Esophagus muscularis mucosa (tissue), 4 donors: ENCODE measurements at places on chromosomes 3 and 15. TPM values are rescaled to one million over a fixed set of nuclear protein-coding genes. Genes with fewer than 3 reads are reported as not detected.

GRCh38 chr15:57330619-57331340, 45.5 kb upstream of the CGNL1 start:
- no peak for DNase-seq

- no peak for DNase-seq
These were observed 171.0 kb downstream of the FNDC3B start for GRCh38 chr3:172210355-172210754.

DUOXA2 gene
- not detected for total RNA-seq

- DNase-seq = no peak
These were observed 131.1 kb upstream of the NSMCE3 start for GRCh38 chr15:29400701-29401100.

DNA sequence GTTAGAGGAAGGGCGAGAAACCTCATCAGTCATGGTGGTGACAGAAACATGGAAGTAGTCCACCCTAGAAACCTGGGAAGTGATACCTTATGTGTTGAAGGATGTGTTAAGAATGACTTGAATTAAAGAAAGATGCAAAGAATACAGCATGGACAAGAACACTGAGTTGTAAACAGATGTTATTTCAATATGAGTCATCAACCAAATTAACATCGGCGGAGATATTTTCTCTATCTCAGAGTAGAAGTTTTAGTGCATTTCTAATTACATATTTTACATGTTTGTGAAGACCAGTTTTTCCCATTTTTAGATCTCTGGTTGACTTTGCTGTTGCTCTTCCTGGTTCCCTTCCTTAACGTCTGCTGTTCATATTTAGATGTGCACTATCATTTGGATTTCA, 268.8 kb upstream of the TBL1XR1 start:
- no peak for DNase-seq

DPPA4 gene
- total RNA-seq = not detected

DNA sequence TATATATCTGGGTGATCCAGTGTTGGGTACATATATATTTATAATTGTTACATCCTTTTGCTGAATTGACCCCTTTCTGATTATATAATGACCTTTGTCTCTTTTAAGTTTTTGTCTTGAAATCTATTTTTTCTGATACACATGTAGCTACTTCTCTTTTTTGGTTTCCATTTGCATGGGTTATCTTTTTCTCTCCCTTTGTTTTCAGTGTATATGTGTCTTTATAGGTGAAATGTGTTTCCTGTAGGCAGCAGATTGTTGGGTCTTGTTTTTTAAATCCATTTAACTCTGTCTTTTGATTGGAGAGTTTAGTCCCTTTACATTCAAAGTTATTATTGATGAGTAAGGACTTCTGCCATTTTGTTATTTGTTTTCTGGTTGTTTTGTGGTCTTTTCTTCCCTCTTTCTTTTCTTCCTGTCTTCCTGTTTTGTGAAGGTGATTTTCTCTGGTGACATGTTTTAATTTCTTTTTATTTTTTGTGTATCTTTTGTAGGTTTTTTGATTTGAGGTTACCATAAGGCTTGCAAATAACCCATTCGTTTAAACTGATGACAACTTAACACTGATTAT, 56.8 kb downstream of the STARD9 start:
- DNase-seq = no peak

DNA sequence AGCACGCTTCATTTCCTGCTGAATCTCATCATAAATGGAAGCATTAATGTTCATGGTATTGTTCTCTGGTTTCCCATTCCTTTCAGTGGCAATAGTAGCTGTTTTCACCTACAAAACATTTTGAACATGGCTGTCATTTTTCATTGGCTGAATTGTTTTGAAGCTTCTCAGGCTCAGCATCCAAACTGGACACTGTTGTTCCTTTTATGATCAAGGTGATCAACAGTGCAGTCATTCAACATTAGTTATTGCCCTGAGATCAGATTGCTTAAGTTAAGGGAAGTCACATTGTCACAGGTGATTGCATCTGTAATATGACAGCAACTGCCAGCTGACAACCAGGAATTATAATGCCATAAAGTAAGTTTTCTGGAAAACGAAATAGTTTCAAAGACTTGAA, 46.9 kb downstream of the SATB1 start:
- no peak for DNase-seq

GRCh38 chr3:178823591-178824246, 247.9 kb downstream of the ZMAT3 start:
- no peak for DNase-seq

DNA sequence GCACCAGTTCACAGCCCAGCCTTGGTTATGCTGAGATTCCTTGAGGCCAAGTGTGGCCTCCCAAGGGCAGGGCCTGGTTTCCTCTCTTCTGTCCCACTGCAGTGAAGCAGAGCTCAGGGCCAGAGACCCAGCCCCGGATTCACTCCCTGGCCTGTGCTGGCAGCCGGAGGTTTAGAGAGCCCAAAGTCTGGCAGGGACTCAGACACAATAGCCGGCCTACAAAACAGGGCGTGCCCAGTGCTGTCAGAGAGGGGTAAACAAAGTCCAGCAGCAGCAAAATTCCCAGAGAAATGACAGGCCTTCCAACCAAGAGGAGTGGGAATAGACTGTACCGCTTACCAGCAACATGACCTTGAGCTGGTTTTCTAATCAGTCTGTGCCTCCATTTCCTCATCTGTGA, 14.0 kb downstream of the VIPR1 start:
- DNase-seq = no peak

DNA sequence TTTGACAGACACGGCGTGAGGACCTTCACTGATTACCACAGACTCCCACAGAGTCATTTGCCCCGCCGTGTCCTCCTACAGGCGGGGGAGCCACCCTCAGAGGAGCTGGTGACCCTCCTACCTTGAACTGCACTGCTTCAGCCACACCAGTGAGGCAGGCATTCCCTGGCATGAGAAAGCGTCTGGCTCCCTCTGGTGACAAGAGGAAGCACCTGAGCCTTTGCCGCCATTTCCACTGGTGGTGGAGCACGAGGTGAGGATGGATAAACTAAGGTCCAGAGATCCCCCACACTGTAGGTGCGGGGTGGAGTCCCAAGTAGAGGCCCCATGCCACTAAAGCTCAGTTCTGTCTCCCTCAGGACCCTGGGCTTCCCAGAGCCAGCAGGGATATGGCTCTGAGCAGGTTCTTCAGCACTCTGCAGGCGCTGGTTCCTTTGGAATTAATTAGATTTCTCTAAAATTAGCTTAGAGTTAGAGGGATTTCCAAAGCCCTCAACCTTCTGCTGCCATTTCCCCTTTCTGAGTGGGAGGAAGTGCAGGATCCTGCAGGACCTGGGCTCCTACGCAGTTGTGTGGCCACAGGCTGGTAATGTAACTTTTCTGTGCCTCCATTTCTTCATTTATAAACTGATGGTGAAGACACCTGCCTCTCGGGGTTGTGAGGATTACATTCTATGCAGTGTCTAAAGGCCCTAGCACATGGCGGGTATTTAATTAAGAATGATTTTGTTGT, 224.0 kb downstream of the SLCO3A1 start:
- no peak for DNase-seq

DNA sequence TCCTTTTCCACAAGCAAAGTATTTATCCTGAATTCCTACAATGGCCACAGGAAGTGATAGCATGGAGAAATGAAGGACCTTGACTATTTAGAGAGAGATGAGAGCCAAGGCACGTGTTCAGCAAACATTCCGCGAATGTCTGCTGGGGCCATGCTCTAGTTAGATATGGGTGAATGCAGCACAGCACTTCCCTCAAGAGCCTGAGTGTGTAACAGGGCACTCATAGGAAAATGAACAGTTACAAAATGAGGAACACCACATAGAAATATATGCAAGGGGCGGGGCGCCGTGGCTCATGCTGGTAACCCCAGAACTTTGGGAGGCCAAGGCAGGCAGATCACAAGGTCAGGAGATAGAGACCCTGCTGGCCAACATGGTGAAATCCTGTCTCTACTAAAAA, 406.9 kb downstream of the NR2F2 start:
- DNase-seq = no peak

DNA sequence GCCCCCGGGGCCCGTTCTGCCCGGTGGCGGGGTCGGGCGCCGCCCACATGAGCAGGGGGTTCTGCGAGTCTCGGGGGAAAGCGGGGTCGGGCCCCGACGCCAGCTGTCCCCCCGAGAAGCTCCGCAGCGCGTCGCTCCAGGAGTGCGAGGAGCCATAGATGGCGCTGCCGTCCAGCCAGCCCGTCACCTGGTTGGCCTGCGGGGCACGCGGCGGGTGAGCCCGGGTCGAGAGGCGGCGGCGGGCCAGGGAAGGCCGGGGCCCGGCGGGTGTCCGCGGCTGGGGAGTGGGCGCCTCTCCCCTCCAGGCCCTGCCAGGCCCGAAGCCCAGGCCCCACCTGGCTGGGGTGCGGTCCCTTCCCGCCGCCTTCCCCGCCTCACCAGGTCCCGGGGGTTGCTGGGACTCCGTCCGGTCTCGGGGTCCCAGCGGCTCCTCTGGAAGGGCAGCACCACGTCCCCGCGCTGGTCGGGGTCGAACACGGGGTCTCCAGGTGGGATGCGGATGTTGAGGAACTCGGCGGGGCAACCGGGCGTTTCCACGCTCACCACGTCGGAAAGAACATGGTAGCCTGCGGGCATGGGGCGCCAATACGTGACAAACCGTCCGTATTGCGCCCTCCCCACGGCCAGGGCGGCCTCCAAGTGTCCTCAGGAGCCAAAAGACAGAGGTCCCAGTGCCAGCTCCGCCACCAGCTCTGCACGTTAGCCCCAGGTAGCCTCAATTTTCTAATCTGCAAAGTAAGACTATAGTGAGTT, 2.4 kb downstream of the DUOX2 start:
- DNase-seq = no peak

- no peak for DNase-seq
These were observed 407.1 kb upstream of the CFAP20DC start for GRCh38 chr3:59456852-59457485.

- no peak for DNase-seq
These were observed 531.3 kb upstream of the UBE2E2 start for GRCh38 chr3:22671848-22672247.

CILP gene
- total RNA-seq = 68.9 TPM

DNA sequence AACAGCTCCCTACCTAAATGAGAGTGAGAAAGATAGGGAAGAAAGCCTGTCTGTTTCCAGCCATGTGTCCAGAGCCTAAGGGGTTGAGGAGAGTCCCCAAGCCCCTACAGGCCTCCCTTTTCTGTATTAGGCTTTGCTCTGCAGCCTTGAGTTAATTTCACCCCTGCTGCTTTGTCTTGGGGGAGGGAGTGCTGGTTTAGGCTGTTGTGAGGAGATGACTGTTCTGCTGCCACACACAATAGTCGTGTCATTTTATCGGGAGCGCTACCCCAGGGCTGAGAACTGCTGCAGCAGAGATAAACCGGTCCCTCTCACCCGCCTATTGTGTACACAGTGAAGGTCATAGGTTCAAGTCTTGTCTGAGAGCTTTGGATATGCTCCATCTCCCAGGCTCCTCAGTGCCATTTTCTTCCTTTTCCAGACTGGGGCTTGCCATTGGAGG, 1.4 kb downstream of the ZNF609 start:
- no peak for DNase-seq

- DNase-seq = no peak
These were observed 22.8 kb upstream of the SSR3 start for GRCh38 chr3:156577736-156578135.

DNA sequence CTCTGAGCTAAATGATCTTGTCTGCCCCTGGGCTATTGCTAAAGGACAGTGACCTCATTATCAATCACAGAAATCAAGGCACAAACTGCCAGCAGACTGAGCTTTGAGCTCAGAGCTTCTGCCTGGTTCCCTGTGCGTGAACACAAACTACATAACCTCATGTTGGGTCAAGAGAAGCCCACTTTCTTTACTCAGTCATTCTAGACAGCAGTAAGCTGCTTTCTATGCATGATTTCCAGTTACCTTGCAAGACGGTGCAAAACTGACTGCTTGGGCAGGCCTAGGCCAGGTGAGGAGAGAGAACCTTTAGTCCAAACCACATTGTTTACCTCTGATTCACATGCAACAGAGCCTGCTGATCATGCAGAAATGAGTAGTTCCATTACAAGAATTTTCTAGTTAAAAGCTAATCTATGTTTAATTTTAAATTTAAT, 75.1 kb downstream of the ARRDC4 start:
- peak; percentile 26 for DNase-seq

RBMS3 gene
- 59.3 TPM for total RNA-seq

DNA sequence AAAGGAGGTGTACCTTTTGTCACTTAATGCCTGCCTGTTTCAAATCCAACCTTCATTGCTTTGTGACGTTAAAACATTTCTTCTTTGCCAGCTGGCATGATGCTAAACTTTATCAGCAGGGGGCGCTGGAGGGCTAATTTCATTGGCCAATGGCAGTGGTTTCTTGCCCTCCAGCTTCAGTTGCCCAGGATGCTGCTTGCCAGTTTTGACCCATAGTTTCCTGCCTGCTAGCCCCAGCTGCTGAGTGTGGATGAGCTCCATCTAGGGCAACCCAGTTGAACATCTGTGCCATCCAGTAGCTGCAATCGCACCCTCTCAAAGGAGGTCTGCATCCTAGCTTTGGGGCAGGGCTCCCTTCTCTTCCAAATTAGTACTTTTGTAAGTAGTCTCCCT, 22.1 kb downstream of the ACKR2 start:
- no peak for DNase-seq

ZNF106 gene
- total RNA-seq = 416 TPM

- DNase-seq = no peak
These were observed 56.0 kb upstream of the AGTR1 start for GRCh38 chr3:148641722-148642121.

DNA sequence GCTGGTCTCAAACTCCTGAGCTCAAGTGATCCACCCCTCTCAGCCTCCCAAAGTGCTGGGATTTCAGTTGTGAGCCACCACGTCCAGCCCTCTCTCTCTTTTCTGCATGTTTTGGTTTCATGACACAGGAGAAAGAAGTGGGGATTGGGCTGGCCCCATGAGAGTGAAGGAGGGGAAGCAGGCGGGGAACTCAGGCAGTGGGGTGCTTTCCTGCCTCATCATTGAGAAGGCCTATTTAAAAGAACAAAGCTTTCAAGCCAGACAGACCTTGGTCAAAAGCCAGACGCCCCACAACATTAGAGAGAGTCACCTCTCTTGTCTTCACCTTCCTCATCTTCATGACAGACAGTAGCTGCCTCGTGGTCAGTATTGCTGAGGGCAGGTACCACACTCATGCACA, 15.9 kb downstream of the PSTPIP1 start:
- no peak for DNase-seq

- no peak for DNase-seq
These were observed 4.0 kb upstream of the PLAAT1 start for GRCh38 chr3:193237030-193237429.

ZFAND6 gene
- total RNA-seq = 111 TPM

DNA sequence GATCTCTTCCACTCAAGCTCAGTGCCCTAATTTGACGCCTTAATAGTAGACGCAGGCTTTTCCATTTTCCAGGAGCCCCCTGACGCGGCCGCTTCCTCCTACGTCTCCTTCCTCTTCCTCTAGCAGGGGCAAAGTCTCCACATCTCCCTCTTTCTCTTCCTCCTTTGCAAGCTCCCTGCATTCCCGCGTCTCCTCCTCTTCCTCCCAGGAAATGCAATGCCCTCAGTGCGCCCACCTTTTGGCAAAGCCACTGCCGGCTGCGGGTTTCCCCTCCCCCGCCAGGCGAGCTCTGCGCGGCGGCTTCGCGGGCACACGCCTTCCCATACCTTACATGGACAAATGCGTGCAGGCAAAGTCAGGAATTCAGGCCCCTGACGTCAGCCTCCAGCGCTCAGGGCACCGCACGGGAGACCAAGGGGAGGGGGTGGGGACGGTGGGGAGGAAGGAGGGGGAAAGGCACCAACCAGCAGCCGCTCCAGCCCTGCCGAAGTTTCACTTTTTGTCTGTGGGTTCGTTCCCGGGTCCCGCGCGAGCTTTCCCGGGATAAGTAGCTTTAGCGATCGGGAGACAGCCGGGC, 432 bp upstream of the LPP start:
- DNase-seq = peak; percentile 95
